ENCODE measurements at places on chromosomes 16 and 17.

GRCh38 chr16:71493213-71493612 is 4.1 kb upstream of the ZNF19 start:
- no peak for DNase-seq

DNA sequence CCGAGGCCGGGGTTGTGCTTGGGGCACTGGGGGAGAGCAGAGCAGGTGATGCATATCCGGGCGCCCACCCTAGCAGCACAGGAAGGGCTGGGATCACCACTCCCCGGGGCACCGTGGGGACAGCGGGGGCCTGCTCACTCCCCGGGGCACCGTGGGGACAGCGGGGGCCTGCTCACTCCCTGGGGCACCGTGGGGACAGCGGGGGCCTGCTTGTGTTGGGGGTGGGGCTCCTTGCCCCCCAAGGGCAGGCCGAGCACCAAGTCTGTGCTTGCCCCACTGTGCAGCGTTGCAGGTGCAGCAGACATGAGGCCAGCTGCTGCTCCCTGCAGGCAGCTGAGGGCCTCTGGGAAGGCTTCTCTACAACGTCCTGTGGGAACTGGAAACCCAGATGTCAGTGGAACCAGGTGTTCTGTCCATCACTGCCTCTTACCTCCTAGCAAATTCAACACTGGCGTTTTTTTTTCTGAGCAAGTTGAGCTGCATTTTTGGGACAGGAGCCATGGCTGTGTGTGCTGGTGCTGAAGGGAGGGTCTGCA is 25.0 kb upstream of the ZNF750 start:
- DNase-seq, result no peak

DNA sequence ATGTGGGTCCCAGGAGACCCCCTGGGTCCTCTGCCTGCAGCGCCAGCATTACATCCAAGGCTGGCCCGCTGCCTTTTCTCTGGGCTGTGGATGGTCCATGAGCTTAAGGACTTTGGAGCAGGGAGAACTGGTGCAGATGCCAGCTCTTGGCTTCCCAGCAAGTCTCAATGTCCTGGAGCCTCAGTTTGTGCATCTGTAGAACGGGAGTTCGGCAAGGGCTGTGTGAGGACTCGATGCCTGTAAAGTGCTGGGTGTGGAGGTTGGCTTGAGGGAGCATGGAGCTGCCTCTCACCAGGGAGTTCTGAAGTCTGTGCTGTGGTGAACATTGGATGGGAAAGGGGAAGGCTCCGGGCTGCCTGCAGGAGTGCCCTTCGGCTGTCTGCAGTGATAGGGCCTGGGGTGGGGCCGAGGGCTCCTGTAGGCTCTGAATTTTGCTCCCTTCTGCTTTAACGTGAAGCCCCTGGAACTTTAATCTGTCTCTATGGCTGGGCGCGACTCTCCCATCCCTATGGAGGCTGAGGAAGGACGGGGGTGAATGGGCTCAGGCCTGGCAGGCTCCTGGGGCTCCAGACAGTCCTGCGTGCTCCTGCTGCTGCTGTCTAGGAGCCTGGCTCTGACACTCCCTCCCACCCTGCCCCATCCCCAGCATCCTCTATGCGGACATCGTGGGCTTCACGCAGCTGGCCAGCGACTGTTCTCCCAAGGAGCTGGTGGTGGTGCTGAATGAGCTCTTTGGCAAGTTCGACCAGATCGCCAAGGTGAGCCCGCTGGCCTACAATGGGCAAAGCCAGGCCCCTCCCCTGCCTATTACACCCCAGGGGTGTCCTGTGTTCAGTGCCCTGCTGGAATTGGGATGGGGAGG is 27.9 kb downstream of the ADCY7 start:
- no peak for DNase-seq

DNA sequence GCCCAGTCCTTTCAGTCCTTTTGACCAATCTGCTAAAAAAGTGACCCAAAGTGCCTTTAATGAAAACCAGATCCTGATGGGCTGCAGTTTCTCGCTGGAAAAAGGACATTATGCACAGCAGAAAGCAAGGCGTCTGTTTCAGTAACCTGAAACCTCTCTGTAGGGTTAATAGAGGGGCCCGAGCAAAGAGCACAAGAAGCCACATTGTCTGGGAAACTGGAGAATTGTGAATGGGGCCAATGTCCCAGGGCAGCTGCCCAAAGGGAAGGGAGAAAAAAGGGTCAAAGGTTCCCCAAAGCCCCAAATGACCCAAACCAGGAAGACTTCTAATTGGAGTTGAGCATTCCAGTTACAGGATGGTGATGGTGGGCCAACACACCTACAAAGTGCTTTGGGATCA is 3.0 kb downstream of the OTOA start:
- DNase-seq, result no peak

DNA sequence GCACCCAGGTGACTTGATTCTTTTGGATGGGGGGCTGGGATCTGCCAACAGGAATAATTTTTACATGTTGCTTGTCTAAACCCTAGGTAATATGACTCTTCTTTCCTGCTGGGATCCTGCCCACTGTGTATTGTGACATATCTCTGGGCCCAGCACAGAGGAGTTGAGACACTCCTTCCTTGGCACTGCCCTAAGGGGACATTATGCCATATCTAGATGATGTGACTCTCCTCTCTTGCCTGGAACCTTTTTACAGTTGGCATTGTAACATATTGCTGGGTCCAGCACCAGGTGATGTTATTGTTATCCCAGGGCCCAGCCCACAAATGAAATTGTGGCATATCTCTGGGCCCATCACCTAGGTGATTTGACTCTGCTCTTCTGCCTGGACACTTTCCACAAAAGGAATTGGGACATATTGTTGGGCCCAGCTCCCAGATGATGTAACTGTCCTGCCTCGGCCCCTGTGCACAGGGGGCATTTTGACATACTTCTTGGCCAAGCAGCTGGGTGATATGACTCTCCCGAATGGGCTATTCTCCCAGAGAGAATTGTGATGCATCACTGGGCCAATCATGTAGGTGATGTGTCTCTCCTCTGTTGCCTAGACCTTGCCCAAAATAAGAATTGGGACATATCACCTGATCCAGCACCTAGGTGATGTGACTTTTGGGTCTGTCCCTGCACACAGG is 1837.7 kb downstream of the TP53TG3F start:
- no peak for DNase-seq

- no peak for DNase-seq
These were observed 19.4 kb upstream of the SSTR5 start for GRCh38 chr16:1053121-1053521.

GRCh38 chr16:85712801-85713200 is 24.0 kb upstream of the GINS2 start:
- DNase-seq, result no peak

DNA sequence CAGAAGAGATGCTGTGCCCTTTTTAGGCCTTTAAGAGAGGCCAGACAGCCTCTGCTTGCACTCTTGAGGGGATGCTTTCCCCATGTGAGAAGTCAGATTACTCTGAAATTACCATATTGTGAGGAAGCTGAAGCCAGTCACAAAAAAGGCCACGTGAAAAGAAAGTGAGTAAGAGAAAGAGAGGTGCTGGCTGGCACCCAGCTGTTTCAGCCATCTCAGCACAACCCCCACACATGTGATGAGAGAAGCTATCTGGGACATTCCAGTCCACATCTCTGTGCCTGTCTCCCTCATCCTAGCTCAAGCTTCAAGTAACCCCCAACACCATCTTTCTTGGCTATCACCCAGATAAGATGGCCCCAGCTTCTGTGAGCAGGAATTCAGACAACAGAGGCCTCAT is 131.4 kb downstream of the HS3ST2 start:
- no peak for DNase-seq
